ENCODE measurements at places on chromosomes 1 and 21.

GRCh38 chr1:38334930-38335592 is 288.5 kb upstream of the POU3F1 start:
- DNase-seq = no peak

- no peak for DNase-seq
Measured at GRCh38 chr1:117964290-117965038, 34.9 kb downstream of the WDR3 start.

- DNase-seq = no peak
Measured at GRCh38 chr1:116731439-116731838, 22.8 kb upstream of the CD2 start.

- no peak for DNase-seq
Measured at GRCh38 chr1:154730986-154731489, 123.1 kb upstream of the ADAR start.

- peak; percentile 79 for DNase-seq
Measured at GRCh38 chr1:39657402-39657801, 14.5 kb downstream of the NT5C1A start.

DNA sequence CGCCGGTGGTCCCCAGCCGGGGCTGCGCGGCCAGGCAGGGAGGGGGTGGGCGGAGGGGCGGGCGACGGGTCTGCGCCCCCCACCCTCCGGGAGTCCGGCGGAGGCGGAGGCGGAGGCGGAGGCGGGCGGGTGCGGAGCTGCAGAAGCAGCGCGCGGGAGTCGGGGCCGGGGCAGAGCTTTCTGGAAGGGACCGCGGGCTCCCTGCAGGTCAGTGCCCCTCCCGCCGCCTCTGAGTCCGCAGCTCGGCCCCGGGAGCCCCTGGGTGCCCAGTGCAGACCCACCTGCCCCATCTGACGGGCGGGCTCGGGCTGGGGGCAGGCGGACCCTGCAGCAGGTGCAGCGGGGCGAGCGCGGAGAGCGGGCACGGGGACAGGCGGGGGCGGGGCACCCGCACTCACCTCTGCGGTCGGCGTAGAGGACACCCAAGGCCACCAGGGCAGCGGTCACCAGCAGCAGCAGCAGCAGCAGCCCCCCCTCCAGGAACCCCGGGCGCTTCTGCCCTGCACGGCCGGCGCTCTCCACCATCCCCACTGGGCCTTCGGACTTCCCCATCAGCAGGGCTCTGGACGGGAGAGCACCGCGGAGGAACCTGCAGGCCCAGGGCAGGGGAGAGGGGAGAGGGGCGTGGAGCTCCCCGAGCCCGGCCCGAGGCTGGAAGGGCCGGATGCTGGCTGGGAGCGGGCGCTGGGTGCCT is 3.7 kb downstream of the MMEL1 start:
- no peak for DNase-seq

GRCh38 chr1:244368279-244368678 is 83.4 kb downstream of the ADSS2 start:
- no peak for DNase-seq

- DNase-seq = no peak
Measured at GRCh38 chr1:109067883-109068282, 7.9 kb downstream of the TAF13 start.

GRCh38 chr1:200410566-200410878 is 686 bp upstream of the ZNF281 start:
- no peak for DNase-seq

- DNase-seq = no peak
Measured at GRCh38 chr1:213953806-213954205, 34.0 kb upstream of the PROX1 start.

GRCh38 chr1:227907439-227908015 is 40.2 kb downstream of the WNT9A start:
- no peak for DNase-seq

- DNase-seq = no peak
Measured at GRCh38 chr1:50610563-50610962, 187.3 kb upstream of the DMRTA2 start.

DNA sequence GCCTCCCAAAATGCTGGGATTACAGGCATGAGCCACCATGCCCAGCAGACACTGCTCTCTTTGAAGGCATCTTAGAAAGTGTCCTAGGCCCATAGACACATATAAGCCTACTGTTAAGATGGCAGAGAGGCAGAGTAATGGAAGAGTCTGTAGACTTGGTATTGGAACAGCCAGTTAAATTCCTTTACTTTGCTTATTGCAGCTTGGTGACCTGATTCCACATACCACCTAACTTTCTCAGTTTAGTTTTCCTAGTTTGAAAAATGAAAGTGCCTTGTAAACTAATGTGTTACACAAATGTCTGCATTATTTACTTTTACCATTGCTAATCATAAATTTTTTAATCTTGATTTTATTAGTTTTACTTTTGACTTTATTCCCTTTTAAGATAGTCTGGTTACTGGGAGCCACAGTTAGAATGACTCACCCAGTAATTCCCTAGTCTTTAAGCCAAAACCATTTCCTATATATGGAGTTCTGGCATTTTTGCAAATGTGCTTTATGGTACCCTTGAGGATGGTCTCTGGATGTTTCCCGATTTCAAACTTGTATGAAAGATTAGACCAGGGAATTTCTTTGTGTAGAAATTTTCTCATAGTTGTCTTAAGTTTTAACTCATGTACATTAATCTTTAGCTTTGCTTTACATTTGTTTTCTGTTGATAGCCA is 6.4 kb downstream of the SMAP2 start:
- DNase-seq = no peak

DNA sequence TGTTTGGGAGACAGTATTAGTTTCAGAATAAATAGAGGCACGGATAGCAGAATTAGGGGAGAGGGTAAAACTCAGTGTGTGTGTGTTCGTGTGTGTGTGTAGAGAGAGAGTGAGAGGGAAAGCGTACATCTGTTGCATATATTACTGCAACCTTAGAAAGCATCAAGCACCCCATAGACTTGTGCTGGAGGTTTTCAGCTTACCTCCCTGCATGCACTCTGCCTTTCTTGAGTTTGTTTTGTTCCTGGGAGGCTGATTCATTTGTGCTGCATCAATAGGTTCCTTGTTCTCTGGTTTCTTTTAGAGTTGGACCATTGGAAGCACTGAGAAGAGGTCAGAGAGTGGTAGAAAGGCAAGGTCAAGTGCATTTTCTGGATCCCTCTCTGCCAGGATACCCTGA is 104.4 kb upstream of the KCNK1 start:
- no peak for DNase-seq

DNA sequence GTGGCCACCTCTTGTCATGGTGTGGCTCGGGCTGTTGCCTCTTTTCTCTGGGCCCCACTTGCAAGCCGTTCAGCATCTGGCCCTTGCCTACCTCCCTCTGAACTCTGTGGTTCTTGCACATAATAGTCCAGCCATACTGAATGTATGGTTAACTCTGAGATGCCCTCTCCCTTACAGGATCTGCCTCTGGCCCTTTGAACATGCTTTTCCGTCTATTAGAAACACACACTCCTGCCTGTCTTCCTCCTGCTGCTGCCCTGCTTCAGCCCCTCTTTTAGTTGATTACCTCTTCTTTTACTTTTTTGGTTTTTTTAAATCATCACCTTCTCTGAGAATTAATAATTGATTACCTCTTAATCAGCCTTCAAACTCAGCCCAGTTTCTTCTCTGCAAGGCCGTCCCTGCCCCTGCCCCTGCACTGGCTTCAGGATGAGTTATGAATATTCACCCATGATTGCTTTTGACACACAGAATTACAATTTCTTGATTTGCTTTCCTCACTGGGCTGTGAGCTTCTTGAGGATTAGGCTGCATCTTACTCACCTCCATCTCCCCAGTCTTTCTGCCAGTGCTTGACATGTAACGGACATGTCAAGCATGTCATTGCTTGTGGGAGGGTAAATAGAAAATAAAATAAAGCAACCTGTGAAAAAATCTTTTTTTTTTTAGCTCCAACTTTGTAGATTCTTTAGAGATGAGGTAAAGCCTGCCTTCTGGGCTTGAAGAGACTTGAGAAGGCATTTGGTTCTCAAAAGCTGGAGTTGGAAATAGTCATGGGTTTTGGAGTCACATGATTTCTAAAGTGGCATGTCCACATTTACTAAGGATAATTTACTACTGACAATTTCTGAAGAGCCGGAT is 158.3 kb downstream of the PLXNA2 start:
- DNase-seq = no peak

GRCh38 chr1:181504399-181504842 is 21.1 kb downstream of the CACNA1E start:
- DNase-seq = peak; percentile 27

GRCh38 chr1:80450711-80451110 is 1350.0 kb upstream of the ADGRL2 start:
- no peak for DNase-seq

GRCh38 chr1:3954170-3955169 is 54.4 kb upstream of the C1orf174 start:
- DNase-seq = no peak

DNA sequence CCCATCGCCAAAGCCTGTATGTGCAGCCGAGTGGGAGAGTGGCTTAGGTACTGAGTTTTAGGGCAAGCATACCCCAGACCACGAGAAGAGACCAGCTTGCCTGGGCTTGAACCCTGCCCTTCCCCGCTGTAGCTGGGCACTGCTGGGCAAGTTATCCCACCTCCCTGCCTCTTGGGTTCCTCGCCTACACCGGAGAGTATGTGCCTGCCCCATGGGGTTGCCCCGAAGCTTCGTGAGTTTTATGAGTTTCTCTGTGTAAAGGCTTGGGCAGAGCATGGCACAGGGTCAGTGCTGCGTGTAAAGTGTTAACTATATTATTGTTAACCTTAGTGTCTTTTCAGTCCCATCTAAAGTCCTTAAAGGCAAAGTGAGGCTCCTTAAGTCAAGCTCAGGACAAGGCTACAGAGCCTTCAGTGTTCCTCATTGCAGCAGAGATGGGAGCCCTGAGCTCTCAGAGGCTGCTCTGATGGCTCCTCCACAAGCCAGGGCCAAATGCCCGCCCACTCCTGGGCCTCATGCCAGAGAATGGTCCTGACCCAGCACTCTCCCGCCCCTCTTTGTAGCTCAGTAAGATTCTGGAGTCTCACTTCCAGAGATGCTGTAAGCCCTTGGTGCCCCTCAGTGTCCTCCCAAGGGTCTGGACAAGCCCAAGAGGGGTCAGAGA is 37.0 kb upstream of the KCNA10 start:
- DNase-seq = peak; percentile 62

GRCh38 chr1:210841926-210842625 is 291.9 kb downstream of the KCNH1 start:
- DNase-seq = no peak

DNA sequence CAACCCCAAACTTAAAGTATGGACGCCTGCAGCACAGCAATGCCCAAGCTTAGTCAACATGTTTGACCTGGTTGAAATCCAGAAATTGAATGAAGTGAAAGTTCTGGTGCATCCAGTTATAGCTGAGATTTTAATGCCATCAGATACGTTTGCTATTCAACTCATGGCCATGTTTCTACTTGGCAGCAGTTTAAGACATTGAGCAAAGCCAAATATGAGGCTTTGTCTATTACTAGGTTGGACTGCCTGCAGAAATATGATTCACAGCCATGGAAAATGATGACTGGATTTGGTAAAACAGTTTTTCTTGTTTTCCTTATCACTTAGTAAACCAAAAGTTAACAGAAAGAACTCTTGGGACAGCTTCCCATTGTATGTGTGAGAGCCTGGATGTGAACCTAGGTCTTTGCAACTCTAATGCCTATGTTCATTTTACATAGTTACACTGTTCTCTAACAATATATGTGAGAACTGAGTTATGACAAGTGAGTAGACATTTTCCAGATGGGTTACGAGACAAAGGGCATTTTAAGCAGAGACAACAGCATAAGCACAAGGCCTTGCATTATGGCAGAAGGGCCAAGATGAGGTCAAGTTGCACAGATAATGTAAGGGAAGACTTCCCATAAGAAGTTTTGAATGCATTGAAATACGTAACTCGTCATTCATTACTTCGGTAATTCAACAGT is 32.4 kb upstream of the MYSM1 start:
- no peak for DNase-seq
